ENCODE measurements at places on chromosomes 2 and 18.

DNA sequence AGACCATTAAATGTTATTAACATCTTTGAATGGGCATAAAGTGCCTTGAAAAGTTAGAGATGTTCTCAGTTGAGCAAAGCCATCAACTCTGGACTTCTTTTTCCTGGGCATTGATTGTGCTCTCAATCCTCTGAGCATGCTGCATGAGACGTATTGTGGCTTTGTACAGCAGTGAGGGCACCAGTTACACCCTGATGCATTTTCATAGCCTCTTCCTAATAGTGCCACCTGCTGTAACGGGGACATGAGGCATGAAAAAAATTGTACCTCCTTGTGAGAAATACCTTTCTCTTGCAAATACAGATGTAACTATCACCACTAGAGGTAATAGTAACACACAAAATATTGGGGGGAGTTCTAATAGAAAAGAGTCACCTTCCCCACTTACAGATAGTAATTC lies 697.5 kb downstream of the TMEM182 start:
- DNase-seq: no peak

DNA sequence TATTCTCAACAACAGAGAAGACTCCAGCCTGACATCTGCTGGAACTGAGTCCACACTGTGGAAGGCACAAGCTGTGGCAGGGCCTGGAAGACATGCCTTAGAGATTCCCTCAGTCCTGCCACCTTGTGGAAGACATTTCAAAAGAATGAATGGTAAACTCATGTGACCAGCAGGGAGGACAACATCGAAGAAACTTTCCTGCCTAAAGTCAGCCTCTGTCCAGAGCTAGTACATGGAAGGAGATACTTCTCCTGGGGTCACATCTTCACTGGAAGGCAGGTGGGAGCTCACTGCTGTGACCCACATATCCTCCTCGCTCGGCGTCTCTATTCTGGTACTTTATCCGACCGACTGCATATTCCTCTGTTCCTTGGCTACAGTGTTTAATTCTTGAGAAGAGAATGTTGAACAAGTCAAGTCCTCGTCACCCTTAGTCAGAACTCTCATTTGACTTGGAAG lies 59.5 kb downstream of the PUM2 start:
- peak; percentile 67 for DNase-seq

DNA sequence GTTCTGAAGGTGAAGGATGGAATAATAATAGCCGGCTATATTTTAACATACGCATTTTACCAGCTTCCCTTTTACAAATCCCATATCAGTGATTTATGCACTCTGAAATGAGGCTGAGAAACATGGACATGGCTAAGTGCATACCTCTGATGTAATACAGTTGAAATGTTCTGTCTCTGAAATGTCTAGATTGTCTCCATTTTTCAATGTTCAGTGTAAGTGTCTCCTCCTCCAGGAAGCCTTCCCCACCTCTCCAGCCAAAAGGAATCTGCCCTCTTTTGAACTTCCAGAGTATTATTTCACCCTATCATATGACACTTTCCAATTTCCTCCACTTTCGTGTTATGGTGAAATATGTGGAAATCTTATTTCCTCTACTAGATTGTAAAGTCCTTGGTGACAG lies 29.5 kb upstream of the ME2 start:
- DNase-seq: no peak

GRCh38 chr2:134852518-134852917 lies 14.1 kb downstream of the ACMSD start:
- DNase-seq: no peak

DNA sequence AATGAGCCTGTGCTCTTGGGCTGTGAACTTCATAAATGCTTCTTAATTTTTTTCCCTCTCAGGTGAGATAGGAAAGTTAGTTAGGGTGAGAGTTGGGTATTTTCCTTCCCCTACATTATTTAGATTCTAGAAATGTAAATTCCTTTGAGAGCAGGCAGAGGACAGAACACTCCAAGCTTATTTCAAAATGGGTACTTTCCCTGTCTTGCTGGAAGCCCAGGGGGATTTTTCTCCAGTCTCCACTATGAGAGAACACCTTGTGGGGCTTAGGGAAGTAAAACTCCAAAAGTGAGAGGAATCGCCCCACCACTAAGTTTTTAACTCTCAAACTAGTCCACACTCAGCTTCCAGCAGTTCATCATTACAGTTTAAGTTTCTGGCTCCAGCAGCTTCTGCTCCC lies 253.2 kb upstream of the CTAGE1 start:
- no peak for DNase-seq

- no peak for DNase-seq
Measured at GRCh38 chr18:55300421-55300935, 287.5 kb downstream of the TCF4 start.

DNA sequence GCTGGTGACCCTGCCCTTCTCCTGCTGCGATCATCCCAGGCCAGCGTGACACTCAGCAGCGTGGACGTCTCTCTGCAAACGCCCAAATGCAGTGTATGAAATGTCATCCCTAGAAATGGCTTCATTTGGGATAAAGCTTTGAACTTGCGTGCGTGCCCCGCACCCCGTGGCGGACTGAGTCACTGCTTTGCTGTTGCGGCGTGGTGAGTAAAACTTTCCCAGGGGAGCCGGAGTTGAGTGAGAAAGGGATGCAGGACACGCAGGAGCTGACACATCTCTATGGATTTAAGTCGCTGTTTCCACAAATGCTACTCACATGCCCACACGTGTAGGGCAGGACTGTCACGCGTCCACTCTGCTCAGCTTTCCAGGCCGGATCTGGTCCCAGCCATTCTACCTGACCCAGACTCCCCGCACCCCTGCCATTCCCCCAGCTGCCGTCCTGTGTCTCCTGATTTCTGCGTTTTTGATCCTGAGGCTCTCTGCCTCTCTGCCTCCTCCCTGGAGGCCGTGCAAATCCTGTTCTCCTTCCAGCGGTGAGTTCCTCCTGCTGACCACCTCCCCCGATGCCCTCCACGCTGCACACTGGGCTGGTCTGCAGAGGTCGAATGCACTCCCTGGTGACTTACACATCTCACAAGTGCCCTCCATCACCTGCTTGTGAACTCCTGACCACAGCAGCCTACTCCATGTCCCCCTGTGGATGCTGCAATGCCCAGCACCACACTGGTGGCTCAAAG lies 88.9 kb downstream of the MBP start:
- no peak for DNase-seq

DNA sequence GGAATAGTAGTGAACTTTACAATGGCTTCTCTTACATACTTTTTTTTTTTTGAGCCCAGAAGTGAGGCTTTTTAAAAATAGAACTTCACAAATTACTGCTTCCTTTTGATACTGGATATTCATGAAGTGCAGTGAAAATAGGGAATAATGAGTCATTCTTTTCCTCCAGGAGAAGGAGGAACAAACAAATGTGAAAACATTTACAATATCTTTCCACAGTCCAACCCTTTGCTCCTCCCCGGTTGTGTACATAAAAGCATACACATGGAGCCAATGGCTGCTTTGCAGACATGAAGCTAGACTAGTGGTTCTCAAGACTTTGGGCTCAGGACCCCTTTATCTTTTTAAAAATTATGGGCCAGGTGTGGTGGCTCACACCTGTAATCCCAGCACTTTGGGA lies 266.9 kb downstream of the GBX2 start:
- DNase-seq: no peak

DNA sequence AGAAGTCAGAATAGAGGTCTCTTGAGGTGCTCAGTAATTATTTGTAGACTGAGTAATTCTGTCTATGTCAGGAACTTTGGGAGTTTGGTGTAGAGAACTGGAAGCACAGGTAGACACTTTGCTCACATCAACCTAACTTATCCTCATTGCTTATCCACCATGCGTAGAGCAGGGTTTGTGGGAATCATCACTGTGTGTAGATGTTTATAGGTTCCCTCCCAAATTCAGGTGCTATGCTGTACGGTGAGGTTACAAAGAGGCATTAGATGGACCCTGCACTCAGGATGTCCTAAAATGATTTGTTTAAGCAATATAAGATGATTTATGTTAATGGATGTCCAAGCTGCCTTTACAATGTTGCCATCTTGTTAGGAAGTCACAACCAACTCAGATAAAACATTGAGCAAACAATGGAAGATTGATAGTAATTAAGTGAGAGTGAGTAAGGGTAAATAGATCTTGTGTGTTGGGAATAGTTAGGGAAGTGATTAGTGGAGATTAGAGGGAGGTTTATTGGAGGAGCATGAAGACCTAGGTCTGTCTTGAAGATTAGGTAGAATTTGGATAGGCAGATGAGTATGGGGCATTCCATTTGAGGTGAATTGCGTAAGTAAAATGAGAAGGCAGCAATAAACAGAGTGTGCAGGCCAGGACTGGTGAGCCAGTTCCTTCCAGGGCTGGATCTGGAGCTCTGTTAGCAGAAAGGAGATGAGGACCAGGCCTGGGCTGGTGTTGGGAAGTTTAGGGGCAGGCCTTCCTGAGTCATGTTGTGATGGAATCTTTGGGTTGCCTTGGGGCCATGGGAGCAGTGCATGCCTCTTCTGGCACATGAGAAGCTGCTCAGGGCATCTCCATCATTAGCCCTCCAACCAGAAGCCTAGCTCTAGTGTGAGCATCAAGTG lies 12.1 kb downstream of the EPAS1 start:
- DNase-seq: no peak

GRCh38 chr2:208541989-208542464 lies 135.4 kb downstream of the PTH2R start:
- no peak for DNase-seq

GRCh38 chr2:222637067-222637466 lies 18.8 kb downstream of the FARSB start:
- DNase-seq: no peak

- peak; percentile 13 for DNase-seq
Measured at GRCh38 chr2:198715302-198715835, 742.4 kb downstream of the SATB2 start.

DNA sequence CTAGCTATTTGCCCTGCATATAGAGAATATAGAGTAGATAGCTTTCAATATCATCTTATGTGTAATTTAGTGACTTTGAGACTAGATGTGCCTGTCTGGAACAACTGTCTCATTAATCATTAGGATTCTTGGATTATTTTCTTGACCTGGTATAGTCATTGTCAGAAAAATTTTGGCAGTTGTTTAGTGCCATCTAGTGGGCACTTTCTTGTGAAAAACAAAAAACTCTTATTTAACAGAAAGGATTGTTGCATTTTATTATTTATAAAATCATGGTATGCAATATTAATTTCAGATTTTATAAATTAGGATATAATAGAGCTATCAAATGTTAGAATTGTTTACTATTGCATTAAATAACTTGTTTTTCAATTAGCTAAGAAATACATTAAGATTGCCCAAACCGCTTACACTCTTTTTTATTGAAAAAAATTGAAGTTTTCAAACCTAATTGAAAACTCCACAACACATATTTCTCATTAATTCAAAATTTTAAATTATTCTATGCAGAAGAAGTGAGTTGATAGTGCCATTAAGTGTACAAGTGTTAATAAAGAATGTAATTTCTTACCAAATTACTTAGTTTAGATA lies 80.3 kb downstream of the DYNAP start:
- no peak for DNase-seq

GRCh38 chr2:67565761-67566160 lies 168.6 kb downstream of the ETAA1 start:
- DNase-seq: no peak

- DNase-seq: no peak
Measured at GRCh38 chr2:137493261-137493660, 471.0 kb upstream of the HNMT start.

GRCh38 chr2:175964195-175964594 lies 37.9 kb downstream of the LNPK start:
- DNase-seq: no peak

DNA sequence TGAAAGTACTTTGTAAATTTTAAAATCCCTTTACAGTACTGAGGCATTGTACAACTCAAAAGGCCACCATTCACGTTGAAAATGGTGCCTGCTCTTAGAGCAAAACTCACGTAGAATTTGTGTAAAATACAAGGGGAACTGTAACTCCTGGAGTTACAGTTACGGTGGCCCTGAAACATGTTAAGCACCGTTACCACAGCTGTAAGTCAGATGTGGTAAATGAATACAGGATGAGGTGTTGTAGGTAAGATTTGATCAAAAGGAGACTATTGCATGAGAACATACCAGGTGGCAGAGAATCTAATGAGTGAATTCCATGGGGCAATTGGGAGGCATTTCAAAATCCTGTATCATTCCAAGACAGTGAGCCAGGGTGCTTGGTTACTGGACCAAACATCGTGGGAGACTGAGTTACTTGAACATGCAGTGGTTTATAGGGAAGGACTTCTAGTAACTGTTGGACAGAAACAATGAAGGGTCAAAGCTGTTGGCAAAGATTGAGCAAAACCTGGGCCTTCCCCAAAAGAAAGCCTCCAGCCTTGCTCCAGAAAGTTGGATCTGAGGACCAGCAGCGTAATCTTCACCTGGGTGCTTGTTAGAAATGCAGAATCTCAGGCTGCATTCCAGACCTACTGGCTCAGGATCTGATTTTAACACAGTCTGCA lies 535.8 kb upstream of the POU3F3 start:
- DNase-seq: no peak

DNA sequence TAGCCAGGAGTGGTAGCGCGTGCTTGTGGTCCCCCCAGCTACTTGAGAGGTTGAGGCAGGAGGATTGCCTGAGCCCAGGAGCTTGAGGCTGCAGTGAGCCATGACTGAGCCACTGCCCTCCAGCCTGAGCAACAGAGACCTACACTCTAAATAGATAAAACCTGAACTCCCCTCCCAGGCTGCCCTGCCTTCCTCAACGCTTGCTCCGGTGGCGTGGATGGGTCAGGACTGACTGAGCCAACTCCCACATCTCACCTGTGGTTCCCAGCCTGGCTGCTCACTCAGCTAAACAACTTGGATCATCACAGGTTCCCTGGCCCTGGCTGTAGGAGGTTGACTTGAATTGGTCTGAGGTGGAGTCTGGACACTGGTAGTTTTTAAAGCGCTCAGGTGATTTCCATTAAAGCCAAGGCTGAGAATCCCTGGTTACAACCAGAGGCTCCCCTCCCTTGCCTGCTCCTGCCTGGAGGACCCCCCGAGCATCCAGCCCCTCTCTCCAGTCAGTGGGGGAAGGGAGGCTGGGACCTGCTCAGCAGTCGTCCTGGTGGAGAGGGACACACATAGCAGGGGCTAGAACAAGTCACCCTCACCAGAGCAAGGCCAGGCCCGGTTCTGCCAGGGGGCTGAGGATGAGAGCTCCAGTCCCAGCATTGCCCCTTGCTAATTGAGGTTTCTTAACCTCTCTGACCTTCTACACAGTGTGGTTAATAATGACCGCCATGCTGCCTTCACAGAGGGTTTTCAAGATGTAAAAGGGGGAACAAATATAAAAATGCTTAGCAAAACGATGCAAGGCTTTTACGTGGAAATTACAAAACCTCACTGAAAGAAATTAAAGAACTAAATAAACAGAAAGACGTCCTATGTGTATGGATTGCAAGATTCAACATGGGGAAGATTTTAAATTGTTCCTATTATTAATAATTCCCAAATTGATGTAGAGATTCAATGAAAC lies 46.9 kb upstream of the TAF1B start:
- no peak for DNase-seq
